MV-4-11 (cell line): ENCODE measurements at places on chromosomes 2 and 18.

- DNase-seq: no peak
Observed at GRCh38 chr2:126889071-126889470, 9.6 kb upstream of the TEX51 start.

- peak; percentile 84 for DNase-seq
Observed at GRCh38 chr2:134782792-134783191, 55.6 kb upstream of the ACMSD start.

- peak; percentile 53 for DNase-seq
Observed at GRCh38 chr2:237190966-237191713, 105.5 kb downstream of the COPS8 start.

- DNase-seq: no peak
Observed at GRCh38 chr2:9212010-9212635, 5.5 kb downstream of the ASAP2 start.

GRCh38 chr2:152890736-152891135 is 172.3 kb downstream of the ARL6IP6 start:
- no peak for DNase-seq

- no peak for DNase-seq
Observed at GRCh38 chr2:39386064-39386463, 51.0 kb downstream of the MAP4K3 start.

DNA sequence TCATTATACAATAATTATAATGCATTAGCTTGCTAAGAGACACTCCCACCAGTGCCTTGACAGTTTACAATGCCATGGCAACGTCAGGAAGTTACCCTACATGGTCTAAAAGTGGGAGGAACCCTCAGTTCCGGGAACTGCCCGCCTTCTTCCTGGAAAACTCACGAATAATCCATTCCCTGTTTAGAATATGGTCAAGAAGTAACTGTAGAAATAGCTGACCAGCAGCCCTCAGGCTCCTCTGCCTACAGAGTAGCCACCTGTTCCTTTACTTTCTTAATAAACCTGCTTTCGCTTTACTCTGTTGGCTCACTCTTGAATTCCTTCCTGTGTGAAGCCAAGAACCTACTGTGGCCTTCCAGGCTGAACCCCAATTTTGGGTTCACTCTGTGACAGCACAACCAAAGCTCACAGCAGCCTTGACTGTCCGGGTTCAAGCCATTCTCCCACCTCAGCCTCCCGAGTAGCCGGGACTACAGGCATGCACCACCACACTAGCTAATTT is 20.0 kb upstream of the PTPN2 start:
- peak; percentile 92 for DNase-seq

DNA sequence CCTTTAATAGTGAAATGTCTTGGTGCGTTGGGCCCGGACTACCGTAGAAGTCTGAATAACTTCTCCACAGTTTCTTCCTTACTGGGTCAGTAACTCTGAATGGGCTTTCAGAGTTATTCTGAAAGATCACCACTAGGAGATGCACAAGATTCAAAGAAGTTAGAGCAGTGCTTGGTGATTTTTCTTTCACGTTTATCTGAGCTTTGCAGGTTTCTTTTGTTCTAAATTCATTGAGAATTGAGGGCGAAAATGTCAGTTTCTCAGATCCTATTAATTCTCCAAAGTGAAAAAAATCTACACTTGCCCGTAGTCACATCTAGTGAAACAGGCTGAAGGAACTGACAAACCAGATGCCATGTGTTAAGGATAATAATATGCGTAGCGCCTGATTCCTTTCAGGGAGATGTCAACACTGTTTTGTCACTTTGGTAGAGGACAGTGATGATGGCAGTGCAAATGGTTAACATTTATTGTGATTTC is 70.1 kb downstream of the QPCT start:
- peak; percentile 66 for DNase-seq

DNA sequence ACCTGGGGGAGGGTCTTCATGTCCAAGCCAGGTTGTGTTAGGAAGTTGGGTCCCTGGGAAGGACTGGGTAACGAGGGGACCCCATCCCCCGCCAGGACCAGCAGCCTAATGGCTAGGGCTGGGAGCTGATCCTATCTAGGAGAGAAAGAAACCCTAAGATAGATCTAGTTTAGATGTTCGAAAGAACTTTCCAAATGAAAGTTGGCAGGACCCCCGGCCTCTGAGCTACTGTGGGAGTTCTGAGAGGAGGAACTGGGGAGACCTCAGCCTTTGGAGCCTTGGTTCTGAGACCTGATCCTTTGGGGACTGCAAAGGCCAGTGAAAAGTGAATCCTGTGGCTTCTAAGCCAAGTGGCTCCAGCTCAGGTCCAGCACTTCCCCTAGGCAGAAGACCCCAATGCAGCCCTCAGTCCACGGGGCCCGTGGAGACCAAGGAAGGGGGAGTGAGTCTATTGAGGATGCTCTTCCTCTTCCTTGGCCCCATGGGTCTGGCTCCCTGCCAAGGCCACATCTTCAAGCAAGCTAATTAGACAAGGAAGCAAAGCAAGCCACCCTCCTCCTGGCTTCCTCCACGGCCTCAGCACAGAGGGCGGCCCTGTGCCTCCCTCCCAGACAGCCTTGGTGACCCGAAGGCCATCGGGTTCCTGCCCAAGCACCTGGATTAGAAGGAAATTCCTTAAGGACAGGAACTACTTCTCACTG is 23.5 kb downstream of the CCT7 start:
- DNase-seq: peak; percentile 77

DNA sequence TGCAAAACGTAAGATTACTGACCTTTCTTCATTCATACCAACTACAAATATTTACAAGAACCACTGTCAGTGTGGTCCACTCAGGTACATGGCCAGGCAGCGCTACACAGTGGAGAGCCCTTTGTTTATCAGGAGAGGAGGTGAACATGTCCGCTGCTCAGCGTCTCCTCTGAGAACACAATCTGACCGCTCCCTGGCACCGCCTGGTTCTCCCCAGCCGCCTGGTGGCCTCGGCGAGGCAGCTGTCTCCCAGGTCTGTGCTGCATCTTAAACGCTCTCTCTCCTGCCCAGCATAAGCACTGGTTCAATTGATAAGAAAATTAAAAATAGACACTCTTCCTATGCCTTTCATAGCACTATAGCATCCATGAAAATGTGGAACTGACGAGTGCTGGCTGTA is 146.8 kb upstream of the PXDN start:
- DNase-seq: no peak

- no peak for DNase-seq
Observed at GRCh38 chr2:239155806-239156480, 244.9 kb downstream of the HDAC4 start.

GRCh38 chr2:137870682-137871081 is 93.6 kb upstream of the HNMT start:
- no peak for DNase-seq

DNA sequence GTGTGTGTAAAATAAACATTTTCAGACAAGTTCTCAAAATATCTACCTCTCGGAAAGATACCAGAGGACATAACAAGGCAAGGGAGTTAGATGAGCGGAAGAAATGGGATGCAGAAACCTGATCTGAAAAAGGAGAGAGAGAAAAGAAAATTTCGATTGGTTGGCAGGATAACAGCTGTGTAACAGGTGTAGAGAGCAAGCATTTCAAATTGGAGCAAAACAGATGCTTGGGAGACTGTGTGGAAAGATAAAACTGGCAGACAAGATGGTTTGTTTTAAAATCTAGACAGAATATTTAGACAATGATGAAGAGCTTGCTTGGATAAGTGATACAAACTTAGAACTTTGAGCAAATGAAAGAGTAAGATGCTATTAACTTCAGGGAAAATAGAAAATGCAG is 20.2 kb downstream of the CHST9 start:
- no peak for DNase-seq

GRCh38 chr2:9772999-9773902 is 70.0 kb upstream of the TAF1B start:
- no peak for DNase-seq

- no peak for DNase-seq
Observed at GRCh38 chr2:43749583-43749982, 24.3 kb upstream of the DYNC2LI1 start.

GRCh38 chr2:216677439-216678097 is 17.8 kb downstream of the IGFBP5 start:
- DNase-seq: no peak

- DNase-seq: no peak
Observed at GRCh38 chr18:47830772-47831171, 99.7 kb downstream of the SMAD2 start.

- peak; percentile 82 for DNase-seq
Observed at GRCh38 chr2:197307236-197307932, 3.2 kb downstream of the ANKRD44 start.

DNA sequence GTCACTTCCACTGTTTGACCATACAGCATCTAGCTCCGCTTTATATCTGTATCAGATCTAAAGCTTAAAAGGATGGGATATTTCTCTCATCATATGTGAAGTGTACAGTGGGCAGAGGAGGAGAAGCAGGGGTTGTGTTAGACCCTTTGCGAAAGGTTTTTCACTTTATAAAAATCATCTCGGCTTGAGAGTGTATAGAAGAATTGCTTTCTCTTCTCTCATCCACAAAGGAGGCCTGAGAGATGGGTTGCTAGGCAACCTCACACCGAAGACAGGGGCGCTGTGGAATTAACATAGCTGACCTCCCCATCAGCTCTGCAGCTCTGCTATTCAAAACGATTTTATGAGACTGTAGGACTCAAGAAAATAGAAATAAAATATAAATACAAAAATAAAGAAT is 70.2 kb upstream of the GALNT3 start:
- no peak for DNase-seq

DNA sequence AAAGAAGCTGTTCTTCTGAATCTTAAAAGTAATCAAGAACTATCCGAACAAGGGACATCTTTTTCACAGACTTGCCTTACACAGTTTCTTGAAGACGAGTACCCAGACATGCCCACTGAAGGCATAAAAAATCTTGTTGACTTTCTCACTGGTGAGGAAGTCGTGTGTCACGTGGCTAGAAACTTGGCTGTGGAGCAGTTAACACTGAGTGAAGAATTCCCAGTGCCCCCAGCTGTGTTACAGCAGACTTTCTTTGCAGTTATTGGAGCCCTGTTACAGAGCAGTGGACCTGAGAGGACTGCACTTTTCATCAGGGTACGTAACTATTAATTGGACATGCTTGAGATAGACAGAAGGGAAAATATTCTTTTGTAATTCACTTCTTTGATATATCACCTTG is 2.4 kb downstream of the MRPL44 start:
- DNase-seq: peak; percentile 40

GRCh38 chr2:103819599-103819998 is 1034.3 kb upstream of the POU3F3 start:
- DNase-seq: no peak

- DNase-seq: no peak
Observed at GRCh38 chr2:221480163-221480562, 91.9 kb downstream of the EPHA4 start.

GRCh38 chr2:201546576-201546975 is 95.0 kb downstream of the STRADB start:
- DNase-seq: no peak

- DNase-seq: no peak
Observed at GRCh38 chr18:77042583-77042982, 90.0 kb downstream of the MBP start.

DNA sequence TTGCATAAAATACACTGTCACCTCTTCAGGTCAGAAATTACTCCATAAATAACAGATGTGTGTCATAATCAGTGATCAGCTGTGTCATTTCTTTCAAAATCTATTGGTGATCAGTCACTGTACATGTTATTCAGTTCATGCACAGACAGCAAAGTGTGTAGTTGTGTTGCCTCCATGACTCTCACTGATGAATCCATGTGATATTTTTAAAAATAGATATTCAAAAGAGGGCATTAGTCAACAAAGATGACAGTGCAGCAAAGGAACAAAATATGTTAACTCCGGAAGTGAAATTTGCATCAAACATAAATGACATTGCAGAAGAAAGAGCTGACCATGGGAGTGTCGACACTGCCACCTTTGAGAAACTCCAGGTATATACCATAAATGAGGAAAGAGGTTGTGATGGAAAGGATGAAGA is 17.1 kb upstream of the MCM6 start:
- DNase-seq: peak; percentile 47
